ENCODE measurements at places on chromosomes 1 and 21. TPM values are rescaled to one million over a fixed set of nuclear protein-coding genes. Genes with fewer than 3 reads are reported as not detected.
A peak's percentile ranks its signal among the peaks of the same experiment; 100 is the strongest.

- H3K27ac ChIP-seq: no peak overlapping the region
- H3K27me3 ChIP-seq: peaks cover 3% of the 10 kb centered on the region
- H3K4me3 ChIP-seq: no peak overlapping the region
- no peaks in the 10 kb centered on the region for H3K36me3 ChIP-seq
- H3K4me1 ChIP-seq: peaks cover 16% of the 10 kb centered on the region
Observed at GRCh38 chr1:15180189-15180588, 26.6 kb downstream of the TMEM51 start.

- peaks cover 3% of the 10 kb centered on the region for H3K4me1 ChIP-seq
- H3K27me3 ChIP-seq: no peaks in the 10 kb centered on the region
- H3K27ac ChIP-seq: no peak overlapping the region
Observed at GRCh38 chr1:44543786-44544185, 130.5 kb downstream of the TMEM53 start.

DNA sequence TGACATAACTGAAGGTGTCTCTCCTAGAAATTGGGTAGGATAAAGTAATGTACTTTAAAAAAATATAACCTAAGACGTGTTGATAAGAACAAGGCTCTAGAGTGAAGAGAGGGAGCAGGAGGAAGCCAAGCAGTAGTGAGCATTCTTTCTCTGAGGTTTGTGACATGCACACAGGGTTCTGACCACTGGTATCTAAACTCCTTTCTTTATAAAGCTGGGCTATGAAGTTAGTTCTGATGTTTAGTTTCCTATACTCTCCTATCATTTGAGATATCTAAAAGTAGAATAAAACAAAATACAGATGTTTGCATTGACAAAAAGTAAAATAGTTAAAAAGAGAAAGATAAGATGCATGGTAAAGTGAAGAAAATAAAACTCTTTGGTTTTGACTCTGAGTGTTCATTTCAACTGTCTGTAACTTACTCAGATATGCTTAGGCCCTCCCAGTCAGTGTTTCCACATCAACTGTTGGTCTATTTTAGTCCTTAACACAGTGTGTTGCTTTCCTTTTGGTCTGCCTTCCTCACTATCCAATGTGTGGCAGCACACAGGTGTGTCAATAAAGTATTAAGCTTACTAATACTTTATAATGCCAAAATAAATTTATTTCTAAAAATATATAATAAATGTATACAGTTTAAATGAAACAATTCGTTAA lies 543.5 kb downstream of the PTPRC start:
- no peaks in the 10 kb centered on the region for H3K36me3 ChIP-seq
- H3K4me3 ChIP-seq: no peak overlapping the region
- H3K4me1 ChIP-seq: no peaks in the 10 kb centered on the region
- H3K27ac ChIP-seq: no peak overlapping the region

DNA sequence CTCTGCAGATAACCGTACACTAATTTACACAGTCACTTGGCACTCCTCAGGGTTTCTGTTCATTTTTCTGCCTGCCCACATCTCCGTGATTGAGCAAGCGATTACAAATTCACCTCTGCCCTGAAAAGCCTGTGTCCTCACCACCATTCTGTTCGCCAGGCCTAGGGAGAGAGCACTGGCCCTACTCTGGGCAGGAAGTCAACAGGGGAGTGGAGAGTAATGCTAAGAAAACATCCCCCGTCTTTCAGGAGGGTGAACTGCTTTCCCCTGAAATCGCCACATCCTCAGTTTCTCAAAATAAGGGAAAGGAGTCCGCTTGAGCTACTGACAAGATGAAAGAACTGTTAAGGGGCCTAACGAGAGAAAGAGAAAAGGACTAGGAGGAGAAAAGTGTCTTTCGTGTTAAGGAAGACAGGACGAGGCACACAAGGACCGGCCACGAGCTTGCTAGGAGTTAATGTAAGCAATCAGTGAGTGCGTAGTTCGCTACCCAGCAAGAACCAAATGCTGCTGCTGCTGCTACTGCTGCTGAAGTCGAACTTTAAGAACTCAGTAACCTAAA lies 632 bp downstream of the PEX19 start:
- H3K27ac ChIP-seq: peak overlapping the region; percentile 77
- no peaks in the 10 kb centered on the region for H3K36me3 ChIP-seq
- no peaks in the 10 kb centered on the region for H3K27me3 ChIP-seq
- peaks cover 11% of the 10 kb centered on the region for H3K4me1 ChIP-seq

- no peaks in the 10 kb centered on the region for H3K4me1 ChIP-seq
- H3K36me3 ChIP-seq: no peaks in the 10 kb centered on the region
- no peak for DNase-seq
- H3K27ac ChIP-seq: no peak overlapping the region
- peak overlapping the region; percentile 75 for H3K4me3 ChIP-seq
Observed at GRCh38 chr1:23868557-23869016, 497 bp upstream of the FUCA1 start.

- DNase-seq: no peak
- no peak overlapping the region for H3K27ac ChIP-seq
- no peaks in the 10 kb centered on the region for H3K36me3 ChIP-seq
- no peak overlapping the region for H3K4me3 ChIP-seq
- H3K27me3 ChIP-seq: peaks cover 2% of the 10 kb centered on the region
- H3K4me1 ChIP-seq: peaks cover 16% of the 10 kb centered on the region
Observed at GRCh38 chr1:239806897-239807296, 284.8 kb upstream of the FMN2 start.

- H3K27ac ChIP-seq: no peak overlapping the region
- DNase-seq: no peak
- no peak overlapping the region for H3K4me3 ChIP-seq
Observed at GRCh38 chr21:44434568-44434925, 20.8 kb upstream of the LRRC3 start.

DNA sequence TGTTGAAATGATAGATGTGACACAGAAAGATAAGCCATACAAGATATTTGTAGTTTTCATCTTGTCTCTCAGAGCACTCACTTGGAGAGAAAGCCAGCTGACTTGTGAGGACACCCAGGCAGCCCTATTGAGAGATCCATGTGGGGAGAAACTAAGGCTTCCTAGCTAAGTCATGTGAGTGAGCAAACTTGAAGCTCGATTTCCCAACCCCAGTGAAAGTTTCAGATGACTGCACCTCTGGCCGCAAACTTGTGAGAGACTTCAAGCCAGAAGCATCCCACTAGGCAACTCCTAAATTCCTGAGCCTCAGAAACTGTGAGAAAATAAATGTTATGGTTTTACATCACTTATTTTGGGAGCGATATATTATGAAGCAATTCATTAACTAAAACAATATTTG lies 832.3 kb downstream of the LTN1 start:
- H3K27me3 ChIP-seq: peaks cover 2% of the 10 kb centered on the region
- no peaks in the 10 kb centered on the region for H3K4me1 ChIP-seq
- no peaks in the 10 kb centered on the region for H3K36me3 ChIP-seq

PPIAL4G gene
- total RNA-seq: 0.61 TPM

- H3K36me3 ChIP-seq: no peaks in the 10 kb centered on the region
- no peaks in the 10 kb centered on the region for H3K27me3 ChIP-seq
- peaks cover 2% of the 10 kb centered on the region for H3K4me1 ChIP-seq
- no peak for DNase-seq
- no peak overlapping the region for H3K4me3 ChIP-seq
Observed at GRCh38 chr1:83026745-83027144, 972.2 kb downstream of the TTLL7 start.

DNA sequence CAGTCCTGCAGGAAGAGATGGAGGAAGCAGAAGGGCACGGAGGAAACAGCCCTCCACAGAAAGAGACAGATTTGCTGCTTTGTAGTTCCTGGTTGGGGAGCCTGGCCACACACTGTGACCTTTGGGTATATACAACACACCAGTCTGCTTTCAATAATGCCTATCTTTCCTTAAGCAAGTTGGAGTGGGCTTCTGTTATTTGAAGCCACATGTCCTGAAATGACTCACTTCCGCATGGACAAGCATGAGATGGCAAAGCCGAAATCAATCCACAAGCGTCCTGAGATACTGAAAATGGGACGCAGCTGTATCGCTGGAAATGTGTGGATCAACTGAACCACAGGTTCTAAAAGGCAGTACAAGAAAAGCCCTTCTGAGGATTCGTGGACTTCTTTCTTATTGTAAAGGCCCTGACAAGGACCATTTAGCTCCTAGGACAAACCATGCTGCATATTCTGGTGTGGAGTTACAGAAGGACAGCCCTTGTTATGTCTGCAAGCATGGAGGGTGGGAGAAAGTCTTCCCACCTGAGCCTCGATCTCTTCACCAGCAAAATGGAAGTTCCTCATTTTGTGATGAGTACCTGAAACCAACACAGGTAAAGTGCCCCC lies 22.7 kb upstream of the FHAD1 start:
- no peaks in the 10 kb centered on the region for H3K36me3 ChIP-seq
- H3K27me3 ChIP-seq: peaks cover 5% of the 10 kb centered on the region
- DNase-seq: no peak
- H3K27ac ChIP-seq: no peak overlapping the region
- H3K4me3 ChIP-seq: no peak overlapping the region

GRCh38 chr1:94236013-94236491 lies 1.3 kb downstream of the ARHGAP29 start:
- no peak overlapping the region for H3K27ac ChIP-seq
- no peaks in the 10 kb centered on the region for H3K4me1 ChIP-seq
- H3K4me3 ChIP-seq: peak overlapping the region; percentile 80
- H3K27me3 ChIP-seq: peaks cover 13% of the 10 kb centered on the region
- no peaks in the 10 kb centered on the region for H3K36me3 ChIP-seq
- DNase-seq: no peak

GRCh38 chr1:113758631-113759332 lies 504 bp downstream of the PHTF1 start:
- H3K4me3 ChIP-seq: peak overlapping the region; percentile 90
- peaks cover 13% of the 10 kb centered on the region for H3K27me3 ChIP-seq
- H3K27ac ChIP-seq: peak overlapping the region; percentile 95
- H3K4me1 ChIP-seq: peaks cover 46% of the 10 kb centered on the region

- H3K27ac ChIP-seq: peak overlapping the region; percentile 99
- H3K4me1 ChIP-seq: peaks cover 65% of the 10 kb centered on the region
- H3K4me3 ChIP-seq: peak overlapping the region; percentile 93
- H3K36me3 ChIP-seq: no peaks in the 10 kb centered on the region
Observed at GRCh38 chr1:89995598-89996449, 914 bp downstream of the ZNF326 start.

CATSPER4 gene
- not detected for total RNA-seq

DNA sequence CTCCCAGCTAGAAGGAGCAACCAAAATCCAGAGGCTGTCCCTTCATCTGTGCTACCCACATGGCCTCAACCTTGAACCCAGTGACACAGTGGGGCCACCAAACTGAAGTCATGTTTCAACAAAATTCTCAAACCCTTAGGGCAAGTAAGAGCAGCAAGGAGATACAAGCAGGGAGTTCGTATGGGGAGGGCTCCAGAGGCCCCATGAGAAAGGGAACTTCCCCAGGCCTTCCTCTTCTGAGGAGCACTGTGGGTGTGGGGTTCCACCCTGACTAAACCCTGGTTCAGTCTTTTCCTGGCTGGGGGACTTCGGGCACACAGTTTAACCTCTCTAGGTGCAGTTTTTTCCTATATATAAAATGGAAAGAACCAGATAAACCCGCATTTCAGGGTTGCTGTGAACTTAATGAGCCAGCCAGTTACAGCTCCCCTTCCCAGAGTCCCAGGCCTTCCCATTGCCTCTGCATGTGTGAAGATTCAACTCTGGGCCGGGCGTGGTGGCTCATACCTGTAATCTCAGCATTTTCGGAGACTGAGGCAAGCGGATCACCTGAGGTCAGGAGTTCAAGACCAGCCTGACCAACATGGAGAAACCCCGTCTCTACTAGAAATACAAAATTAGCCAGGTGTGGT lies 8.0 kb upstream of the THEMIS2 start:
- H3K36me3 ChIP-seq: no peaks in the 10 kb centered on the region
- no peak for DNase-seq
- no peak overlapping the region for H3K27ac ChIP-seq
- H3K4me3 ChIP-seq: no peak overlapping the region
- H3K27me3 ChIP-seq: peaks cover 7% of the 10 kb centered on the region

- H3K4me1 ChIP-seq: peaks cover 2% of the 10 kb centered on the region
- DNase-seq: no peak
- no peaks in the 10 kb centered on the region for H3K27me3 ChIP-seq
- H3K36me3 ChIP-seq: no peaks in the 10 kb centered on the region
- no peak overlapping the region for H3K27ac ChIP-seq
Observed at GRCh38 chr1:227889863-227890405, 57.8 kb downstream of the WNT9A start.

DNA sequence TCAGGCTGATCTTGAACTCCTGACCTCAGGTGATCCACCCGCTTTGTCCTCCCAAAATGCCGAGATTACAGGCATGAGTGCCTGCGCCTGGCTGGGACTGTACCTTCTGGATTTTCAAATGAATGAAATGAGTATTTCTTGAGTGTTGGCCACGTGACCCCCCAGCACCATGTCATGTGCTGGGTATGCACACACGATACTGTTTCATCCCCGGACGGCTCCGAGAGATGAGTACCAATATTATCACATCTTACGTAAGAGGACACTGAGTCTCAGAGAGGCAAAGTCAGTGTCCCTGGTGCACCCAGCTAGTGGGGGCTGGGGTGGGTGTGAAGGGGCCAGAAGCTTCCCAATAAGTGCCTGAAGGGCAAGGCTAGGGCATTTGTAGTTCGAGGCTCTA lies 780 bp upstream of the CROCC start:
- peak overlapping the region; percentile 59 for H3K4me3 ChIP-seq
- H3K27me3 ChIP-seq: peaks cover 25% of the 10 kb centered on the region
- peak; percentile 8 for DNase-seq
- no peaks in the 10 kb centered on the region for H3K36me3 ChIP-seq

PODN gene
- total RNA-seq: 3.1 TPM

GRCh38 chr1:21261551-21262292 lies 28.5 kb downstream of the ECE1 start:
- H3K36me3 ChIP-seq: no peaks in the 10 kb centered on the region
- no peak for DNase-seq
- H3K4me3 ChIP-seq: peak overlapping the region; percentile 75
- H3K4me1 ChIP-seq: peaks cover 30% of the 10 kb centered on the region
